NCI-H1048 (cell line): ENCODE measurements at places on chromosomes 4 and X.
A peak's percentile ranks its signal among the peaks of the same experiment; 100 is the strongest.

- no peak for DNase-seq
Observed at GRCh38 chr4:76256032-76256431, 4.5 kb downstream of the FAM47E start.

DNA sequence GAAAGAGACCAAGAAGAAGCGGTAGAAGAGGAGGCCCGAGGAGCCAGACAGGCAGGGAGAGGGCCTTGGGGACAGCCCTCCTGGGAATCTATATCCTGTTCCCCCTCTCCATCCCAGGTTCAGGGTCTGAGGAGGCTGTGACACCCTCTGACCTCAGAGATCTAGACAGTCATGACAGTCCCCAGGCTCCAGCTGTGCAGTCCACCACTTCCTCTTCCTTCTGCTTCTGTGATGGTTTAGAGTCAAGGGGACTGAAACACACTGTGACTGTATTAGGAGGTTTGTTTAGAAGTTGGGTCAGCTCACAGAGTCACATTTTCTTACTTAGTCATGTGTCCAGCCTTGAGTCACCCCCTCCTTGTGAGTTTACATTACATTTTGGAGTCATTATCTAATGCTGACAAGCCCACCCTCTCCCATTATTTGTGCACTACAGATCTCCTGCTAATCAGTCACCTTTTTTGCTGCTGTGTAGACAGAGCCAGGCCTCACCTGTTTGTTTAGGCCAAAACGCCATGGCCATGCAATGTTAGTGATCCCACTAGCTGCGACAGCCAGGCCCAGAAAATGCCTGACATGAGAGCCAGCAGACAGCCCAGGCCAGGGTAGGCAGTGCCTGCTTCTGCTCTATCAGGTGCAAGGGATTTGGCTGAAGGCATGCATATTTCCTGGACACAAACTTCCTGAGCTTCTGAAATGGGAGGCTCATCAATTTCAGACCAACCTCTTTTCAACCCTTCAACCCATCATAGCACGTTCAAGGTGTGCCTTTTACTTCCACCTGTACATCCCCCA is 26.0 kb downstream of the MANBA start:
- no peak for DNase-seq

GRCh38 chrX:48761674-48762471 is at the start of gene GLOD5:
GLOD5 (plus strand) TSS chrX:48761747; CDS start chrX:48761791, 44 bp downstream.
- no peak for DNase-seq

- DNase-seq: no peak
Observed at GRCh38 chrX:84634201-84634782, 132.0 kb upstream of the HDX start.

DNA sequence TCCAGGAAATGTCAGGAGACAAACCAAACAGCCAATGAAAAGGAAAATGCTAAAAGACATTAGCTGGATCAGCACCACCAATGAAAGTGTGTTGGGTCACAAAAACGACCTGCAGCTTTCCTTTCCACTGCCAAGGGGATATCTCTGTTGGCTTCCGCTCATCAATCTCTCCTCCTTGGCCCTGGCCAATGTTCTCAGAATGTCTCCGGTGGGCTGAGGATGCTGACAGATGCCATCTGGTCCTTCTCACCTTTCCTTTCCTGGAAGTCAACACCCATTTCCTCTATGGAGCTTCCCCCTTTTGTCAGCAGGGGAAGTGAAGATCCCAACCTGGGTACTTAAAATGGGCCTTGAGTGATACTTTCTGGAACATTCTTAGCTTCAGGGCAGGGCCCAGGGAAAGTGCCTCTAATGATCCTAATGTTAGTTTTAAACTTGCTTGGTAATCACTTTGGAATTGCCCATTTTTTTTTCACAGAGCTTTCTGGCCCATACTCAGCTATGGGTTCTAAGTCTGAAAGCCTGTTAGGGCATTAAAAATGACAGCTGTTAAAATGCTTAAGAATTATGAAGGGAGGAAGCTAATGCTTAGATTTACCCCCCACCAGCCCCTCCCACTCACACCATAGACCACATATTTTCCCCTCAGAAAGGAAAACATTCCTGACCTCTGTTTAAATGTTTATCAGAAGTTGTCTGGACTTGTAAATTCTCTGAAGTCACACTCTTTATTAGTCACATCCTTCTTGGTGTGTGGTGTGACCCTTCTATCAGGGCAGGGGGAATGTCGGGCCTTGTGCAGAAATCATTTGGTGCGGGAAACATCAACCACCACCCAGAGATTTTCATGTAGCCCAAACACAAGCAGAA is 29.2 kb downstream of the IGFBP7 start:
- no peak for DNase-seq

DNA sequence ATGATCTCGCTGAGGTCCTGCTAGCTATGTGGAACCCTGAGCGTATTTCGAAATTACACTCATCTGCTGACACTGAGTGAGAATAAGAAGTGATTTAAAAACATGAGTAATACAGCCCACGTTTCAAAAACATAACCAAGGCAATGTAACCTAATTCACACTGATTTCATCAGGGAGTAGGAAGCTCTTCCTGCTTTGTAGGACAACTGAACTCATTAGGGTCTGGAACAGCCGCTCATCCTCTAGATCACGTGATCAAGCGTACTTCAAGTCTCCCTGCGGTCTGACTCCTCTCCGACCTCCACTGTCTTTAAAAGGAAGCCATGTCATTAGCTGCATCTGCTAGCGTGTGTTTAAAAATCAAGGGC is 138.0 kb downstream of the NSUN7 start:
- no peak for DNase-seq

DNA sequence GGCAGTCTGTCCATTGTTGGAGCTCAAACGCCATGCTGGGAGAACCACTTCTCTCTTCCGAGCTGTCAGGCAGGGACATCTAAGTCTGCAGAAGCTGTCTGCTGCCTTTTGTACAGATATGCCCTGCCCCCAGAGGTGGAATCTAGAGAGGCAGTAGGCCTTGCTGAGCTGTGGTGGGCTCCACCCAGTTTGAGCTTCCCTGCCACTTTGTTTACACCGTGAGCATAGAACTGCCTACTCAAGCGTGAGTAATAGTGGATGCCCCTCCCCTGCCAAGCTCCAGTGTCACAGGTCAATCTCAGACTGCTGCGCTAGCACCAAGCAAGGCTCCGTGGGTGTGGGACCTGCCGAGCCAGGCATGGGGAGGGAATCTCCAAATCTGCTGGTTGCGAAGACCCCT is 145.7 kb downstream of the VSIG4 start:
- DNase-seq: no peak

- no peak for DNase-seq
Observed at GRCh38 chr4:83149865-83150652, 35.5 kb upstream of the PLAC8 start.

DNA sequence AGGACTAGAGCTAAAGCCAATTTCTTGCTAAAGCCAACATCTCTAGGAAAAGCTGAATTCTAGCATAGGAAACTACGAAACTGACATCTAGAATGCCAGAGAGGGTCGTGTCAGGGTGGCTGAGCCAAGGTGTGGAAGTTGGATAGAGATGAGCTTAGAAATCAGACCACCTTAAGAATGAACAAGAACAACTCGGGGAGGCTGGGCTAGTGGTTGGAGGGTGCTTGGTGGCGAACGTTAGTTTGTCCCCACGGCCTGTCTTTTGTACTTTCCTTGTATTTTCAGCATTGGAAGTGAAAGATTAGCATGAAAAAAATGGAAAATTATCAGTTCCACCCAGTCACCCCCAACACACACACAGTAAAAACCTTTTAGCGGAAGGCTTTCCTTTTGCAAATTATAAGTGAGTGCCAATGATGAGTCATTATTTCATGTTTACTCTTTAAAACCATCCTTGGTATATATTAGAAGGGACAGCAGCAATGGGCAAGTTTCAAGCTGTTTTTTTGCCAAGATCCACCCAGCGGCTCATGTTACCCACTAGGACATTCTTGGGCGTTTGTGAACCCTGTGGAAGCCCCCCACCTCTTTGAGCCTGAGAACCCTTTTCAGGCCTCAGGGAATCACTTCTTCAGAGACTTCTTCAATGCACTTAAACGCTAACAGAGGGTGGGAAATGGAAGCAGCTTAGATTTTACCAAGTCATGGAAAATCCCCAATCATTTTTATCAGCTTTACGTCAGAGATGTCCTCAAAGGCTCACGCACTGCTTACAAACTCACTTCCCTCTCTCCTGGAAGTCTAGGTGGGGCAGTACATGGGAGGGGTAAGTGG is 4.9 kb upstream of the PPEF1 start:
- DNase-seq: no peak

DNA sequence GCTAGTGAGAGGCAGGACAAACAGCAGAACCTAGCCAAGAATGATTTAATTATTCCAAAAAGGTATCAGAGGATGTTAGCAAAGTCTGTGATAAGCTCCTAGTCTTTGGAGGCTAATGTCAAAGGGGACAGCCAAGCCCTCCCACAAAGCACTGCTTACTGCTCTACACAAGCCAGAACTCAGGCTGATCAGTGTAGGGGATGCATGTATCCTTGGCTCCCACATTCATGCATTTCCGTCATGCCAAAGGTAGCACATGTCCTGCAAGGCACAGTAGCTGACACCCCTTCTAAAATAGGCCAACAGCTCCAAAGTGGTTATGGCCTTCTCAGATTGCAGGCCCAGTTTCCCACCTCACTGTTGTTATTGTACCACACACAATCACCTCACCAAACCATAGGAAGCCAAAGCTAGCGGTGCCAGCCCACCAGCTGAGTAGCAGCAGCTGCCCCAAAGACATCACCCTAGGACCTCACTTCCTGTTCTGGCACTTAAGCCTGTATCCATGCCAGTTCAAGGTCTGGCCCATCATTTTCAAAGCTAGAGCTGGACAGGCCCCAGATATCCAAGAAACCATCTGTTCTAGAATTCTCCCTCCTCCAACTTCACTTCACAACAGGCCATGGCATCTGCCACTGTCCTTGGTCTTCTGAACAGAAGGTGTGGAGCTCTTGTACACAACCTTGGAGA is 40.9 kb downstream of the TSPAN5 start:
- DNase-seq: no peak

DNA sequence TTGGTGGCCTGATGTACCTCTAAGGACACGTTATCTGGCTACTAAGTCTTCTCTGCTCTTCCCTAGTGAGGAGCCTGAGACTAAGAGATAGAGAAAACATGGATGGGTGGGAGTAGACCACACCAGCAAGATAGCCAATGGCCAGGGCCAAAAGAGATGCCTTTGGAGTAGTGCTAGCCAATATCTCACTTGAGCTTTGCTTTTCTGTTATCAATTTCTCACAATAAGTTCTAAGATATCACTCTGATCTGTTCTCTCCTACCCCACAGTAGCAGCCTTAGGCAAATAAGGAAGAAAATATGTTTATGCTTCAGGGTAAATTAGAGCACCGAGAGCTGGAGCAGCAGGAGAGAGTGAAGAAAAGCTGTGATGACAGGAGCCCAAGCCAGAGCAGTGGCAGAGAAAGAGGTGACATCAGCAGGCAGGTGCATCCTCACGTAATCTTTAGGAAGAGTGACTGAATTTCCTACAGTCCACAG is 343.9 kb upstream of the NOCT start:
- no peak for DNase-seq

DNA sequence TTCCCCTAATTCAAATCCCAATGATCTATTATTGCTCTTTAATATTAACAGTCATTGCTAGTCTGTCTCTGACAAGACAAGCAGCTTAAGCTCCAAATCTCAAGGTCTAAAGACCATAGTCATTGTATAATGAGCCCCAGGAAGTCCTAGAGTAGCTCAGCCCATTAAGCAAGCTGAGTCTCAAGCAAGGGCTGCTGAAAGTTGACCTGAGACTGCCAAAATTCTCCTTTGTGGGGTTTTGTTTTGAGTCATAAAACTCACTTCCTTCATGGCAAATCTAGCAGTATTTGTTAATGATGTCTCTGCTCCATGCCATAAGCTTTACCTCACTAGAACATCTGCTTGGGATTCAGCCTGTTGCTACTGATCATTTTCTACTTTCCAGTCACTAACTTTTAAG is 313.2 kb downstream of the ANTXR2 start:
- DNase-seq: no peak

DNA sequence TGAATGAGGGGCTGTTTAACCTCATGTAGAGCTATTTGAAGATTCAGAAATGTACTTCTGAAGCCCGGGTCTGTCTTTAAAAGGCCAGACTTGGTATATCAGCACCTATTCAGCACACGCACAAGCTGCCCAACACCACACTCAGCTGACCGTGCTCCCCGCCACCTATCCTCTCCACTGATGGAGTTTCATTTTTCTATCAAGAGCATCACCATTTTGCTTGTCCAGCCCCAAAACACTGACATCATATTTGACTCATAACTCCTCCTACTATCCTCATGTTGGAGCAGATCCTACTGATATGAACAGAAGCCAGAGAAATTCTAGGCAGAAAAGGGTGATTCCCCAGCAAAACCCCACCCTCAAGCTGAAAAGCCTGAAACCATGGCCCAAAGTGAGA is 100.3 kb downstream of the SORBS2 start:
- DNase-seq: no peak

GRCh38 chr4:113031212-113031611 is 18.2 kb upstream of the ANK2 start:
- DNase-seq: no peak

- no peak for DNase-seq
Observed at GRCh38 chr4:680551-680927, 6.2 kb downstream of the MYL5 start.

- DNase-seq: no peak
Observed at GRCh38 chr4:3223956-3224748, 24.8 kb upstream of the MSANTD1 start.

- DNase-seq: no peak
Observed at GRCh38 chr4:39235696-39236095, 53.4 kb downstream of the WDR19 start.

DNA sequence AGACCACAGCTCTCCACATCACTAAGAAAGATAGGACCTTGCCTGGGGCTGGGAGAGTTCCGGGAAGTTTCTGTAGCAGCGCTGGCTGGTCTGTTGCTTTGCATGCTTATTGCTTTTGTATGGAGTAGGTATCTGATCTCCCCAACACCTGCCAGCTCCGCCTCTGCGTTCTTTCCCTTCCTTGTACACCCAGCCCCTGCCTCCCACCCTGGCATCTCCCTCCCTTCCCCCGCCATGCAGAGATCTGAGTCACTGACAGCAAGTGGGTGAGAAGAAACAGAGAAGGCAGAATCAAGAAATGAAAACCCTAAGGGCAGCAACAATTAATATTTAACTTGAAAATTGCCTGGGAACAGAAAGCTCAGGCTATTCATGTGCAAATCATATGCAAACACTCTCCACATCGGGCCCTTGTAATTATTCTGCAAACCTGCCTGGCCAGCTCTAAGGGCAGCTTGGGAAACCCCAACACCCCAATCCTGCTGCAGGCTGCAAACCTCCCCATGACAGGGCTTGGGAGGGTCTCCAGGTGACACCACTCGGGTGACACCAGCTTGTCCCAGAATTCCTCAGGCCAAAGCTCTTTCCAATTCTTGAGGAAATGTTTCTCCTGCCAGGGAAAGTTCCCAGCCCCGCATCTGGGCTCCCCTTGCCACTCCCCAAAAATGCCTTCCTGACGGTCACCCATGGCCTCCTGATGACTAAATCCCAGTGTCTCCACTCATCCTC is 257.2 kb downstream of the FBXW7 start:
- peak; percentile 85 for DNase-seq

- DNase-seq: no peak
Observed at GRCh38 chrX:1754077-1754476, 139.2 kb downstream of the ASMT start.

GRCh38 chr4:5954056-5954760 is 61.3 kb upstream of the CRMP1 start:
- DNase-seq: no peak
